NCI-H1092 treated with DMSO at 0.1 percent for 48 hours (cell line): ENCODE measurements at places on chromosomes 12 and 14.

DNA sequence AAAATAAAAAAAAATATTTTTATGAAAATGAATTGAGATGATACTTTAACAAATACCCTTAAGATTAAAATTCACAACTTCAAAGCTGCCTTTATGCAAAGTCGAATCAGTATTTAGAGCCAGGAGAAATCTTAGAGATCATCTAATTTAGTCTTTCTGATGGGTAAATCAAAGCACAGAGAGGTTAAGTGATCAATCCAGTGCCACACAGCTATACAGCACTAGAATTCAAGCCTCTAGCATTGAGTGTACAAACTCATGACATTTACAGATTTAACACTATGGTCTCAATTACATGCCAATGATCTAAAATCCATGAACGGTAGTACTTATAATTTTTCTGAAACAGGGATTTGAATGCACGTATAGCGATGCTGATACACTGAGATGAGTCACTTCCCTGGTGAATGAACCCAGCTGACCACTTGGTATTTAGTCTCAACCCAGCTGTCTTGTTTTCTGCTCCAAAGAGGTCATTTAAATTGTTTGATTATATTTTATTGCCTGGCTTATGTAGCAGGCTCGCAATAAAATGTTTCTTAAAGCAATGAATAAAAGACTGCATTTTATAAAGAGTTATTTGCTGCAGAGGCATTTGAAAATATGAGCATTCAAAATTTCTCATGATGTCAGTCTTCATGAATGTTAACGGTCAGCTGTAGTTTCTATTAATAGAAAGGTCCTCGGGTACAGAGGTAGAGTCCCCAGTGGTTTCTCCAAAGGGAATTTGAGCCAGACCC, 152.4 kb upstream of the PRICKLE1 start:
- DNase-seq = no peak

DNA sequence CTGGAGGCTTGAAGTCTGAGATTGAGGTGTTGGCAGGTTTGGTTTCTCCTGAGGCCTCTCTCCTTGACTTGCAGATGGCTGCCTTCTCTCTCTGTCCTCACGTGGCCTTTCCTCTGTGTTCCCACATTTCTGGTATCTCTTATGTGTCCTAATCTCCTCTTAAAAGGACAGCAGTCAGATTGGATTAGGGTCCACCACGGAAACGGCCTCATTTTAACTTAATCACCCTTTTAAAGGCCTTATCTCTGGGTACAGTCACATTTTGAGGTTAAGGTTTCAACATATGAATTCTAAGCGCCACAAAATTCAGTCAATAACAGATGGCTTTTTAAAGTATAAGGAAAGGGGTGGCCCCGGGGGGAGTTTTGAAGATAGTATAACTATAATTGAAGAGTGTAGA, 33.5 kb downstream of the UNC79 start:
- no peak for DNase-seq

- DNase-seq = no peak
These were observed 498.9 kb downstream of the SLC6A15 start for GRCh38 chr12:84413656-84414055.

GRCh38 chr12:100151769-100152168, 9.1 kb upstream of the BLTP3B start:
- no peak for DNase-seq

GRCh38 chr12:93616584-93617101, 44.2 kb downstream of the SOCS2 start:
- DNase-seq = no peak

DNA sequence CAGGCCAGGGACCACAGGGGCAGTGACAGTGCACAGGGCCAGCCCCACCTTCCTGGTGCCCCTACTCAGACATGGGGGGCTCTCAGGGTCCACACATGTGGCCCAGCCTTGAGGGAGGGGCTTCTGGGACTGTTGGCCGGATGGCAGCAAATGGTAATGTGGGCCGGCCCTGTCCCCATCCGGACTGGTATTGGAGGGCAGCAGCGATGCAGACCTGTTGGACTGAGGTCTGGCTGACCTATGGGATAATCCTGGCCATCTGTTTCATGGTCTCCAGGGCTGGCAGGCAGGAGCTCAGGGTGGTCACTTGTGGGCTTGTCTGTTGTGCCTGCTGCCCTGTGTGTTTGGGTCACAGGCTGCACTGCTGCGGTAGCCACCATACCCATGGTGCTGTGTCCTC, 387.5 kb downstream of the TMEM121 start:
- DNase-seq = no peak
